Testis (tissue), 5 donors: ENCODE measurements at places on chromosomes 7 and 10. TPM values are rescaled to one million over a fixed set of nuclear protein-coding genes. Genes with fewer than 3 reads are reported as not detected.
A peak's percentile ranks its signal among the peaks of the same experiment; 100 is the strongest.

DNA sequence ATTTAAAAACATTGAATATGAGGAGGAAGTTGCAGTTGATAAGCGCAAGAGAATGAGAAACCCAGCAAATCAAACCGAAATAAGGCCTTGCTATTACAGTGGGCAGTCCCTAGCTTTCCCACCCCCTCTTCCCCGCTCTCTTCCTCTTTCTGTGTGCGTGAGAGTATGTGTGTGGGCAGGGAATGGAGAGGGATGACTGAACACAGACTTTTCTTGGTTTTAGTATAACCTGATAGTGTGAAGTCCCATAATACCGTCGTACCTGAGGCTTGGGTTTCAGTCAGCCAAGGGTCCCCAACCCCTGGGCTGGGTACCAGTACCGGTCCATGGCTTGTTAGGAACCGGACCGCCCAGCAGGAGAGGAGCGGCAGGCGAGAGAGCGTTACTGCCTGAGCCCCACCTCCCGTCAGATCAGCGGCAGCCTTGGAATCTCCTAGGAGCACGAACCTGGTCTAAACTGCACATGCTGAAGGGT is 255.3 kb downstream of the CELF2 start:
- no peak for DNase-seq
- H3K36me3 ChIP-seq: no peaks in the 10 kb centered on the region
- no peaks in the 10 kb centered on the region for H3K27me3 ChIP-seq
- H3K27ac ChIP-seq: no peak overlapping the region
- H3K4me1 ChIP-seq: peaks cover 18% of the 10 kb centered on the region

GRCh38 chr10:104711302-104711721 is 70.2 kb downstream of the SORCS3 start:
- H3K4me3 ChIP-seq: no peak overlapping the region
- H3K4me1 ChIP-seq: no peaks in the 10 kb centered on the region
- no peaks in the 10 kb centered on the region for H3K27me3 ChIP-seq
- no peak overlapping the region for H3K27ac ChIP-seq
- no peaks in the 10 kb centered on the region for H3K36me3 ChIP-seq
- DNase-seq: no peak

DNA sequence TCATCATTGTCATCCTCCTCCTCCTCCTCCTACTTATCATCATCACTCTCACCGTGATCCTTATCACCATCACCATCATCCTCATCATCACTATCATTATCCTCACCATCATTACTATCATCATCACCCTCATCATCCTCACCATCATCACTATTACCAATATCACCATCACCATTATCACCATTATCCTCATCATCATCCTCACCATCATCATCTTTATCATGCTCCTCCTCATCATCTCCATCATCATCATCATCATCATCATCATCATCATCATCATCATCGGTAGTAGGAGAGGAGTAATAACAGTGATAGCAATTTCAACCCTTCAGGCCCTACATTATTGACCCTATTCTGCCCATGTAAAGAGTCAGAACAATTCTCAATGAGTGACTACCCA is 345.9 kb upstream of the ZNF32 start:
- no peaks in the 10 kb centered on the region for H3K27me3 ChIP-seq
- H3K27ac ChIP-seq: no peak overlapping the region
- no peak for DNase-seq
- no peaks in the 10 kb centered on the region for H3K36me3 ChIP-seq

- no peak for DNase-seq
- no peaks in the 10 kb centered on the region for H3K36me3 ChIP-seq
- H3K4me1 ChIP-seq: peaks cover 9% of the 10 kb centered on the region
- H3K27me3 ChIP-seq: no peaks in the 10 kb centered on the region
- H3K27ac ChIP-seq: no peak overlapping the region
These were observed 35.4 kb downstream of the TET1 start for GRCh38 chr10:68595513-68595912.

- H3K27me3 ChIP-seq: no peaks in the 10 kb centered on the region
- peaks cover 38% of the 10 kb centered on the region for H3K4me1 ChIP-seq
- H3K36me3 ChIP-seq: no peaks in the 10 kb centered on the region
- H3K27ac ChIP-seq: no peak overlapping the region
- DNase-seq: no peak
These were observed 7.9 kb downstream of the LDB1 start for GRCh38 chr10:102112210-102112817.

Gene EGFR
- total RNA-seq: 18.2 TPM

Gene GSTO2
- total RNA-seq: 28.9 TPM

DNA sequence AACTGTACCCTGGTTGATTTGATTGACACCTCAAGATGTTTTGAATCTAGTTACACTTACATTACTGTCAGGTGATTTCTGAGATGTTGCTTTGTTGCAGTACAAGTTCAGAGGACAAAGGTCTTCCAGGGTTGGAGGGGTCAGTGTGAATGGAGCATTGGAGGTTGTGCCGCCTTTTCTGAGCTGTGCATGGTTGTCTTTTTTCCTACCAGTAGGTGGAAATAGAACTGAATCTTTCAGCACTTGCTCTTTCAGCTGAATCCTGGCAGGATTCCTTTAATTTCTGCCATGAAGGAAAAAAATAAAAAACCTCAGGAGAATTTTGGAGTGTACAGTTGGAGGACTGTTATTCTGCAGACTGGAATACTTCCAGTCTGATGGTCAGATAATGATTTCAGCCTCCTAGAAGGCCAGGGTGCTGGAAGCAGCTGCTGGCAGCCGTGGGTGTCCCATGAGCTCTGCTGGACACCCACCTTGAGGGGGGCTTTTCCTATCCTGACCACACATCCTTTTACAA is 82.7 kb downstream of the PLCE1 start:
- no peak overlapping the region for H3K27ac ChIP-seq
- H3K4me3 ChIP-seq: no peak overlapping the region
- H3K27me3 ChIP-seq: no peaks in the 10 kb centered on the region
- H3K36me3 ChIP-seq: no peaks in the 10 kb centered on the region

DNA sequence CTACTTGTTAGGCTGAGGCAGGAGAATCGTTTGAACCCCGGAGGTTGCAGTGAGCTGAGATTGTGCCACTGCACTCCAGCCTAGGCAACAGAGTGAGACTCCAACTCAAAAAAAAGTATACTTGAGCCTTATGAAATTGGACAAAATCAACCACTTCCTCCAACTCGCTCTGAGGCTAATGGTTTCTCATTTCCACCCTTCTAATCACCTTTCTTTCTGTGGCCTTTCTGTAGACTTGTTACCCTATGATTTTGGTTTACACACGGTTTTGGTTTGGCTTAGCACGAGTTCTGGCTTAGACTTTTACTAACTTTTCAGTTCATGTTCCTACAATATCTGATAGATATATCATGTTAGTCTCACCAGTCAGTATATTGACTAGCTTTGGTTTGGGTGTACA is 152.0 kb downstream of the PHTF2 start:
- H3K27ac ChIP-seq: no peak overlapping the region
- DNase-seq: no peak
- no peaks in the 10 kb centered on the region for H3K36me3 ChIP-seq
- H3K4me1 ChIP-seq: no peaks in the 10 kb centered on the region

DNA sequence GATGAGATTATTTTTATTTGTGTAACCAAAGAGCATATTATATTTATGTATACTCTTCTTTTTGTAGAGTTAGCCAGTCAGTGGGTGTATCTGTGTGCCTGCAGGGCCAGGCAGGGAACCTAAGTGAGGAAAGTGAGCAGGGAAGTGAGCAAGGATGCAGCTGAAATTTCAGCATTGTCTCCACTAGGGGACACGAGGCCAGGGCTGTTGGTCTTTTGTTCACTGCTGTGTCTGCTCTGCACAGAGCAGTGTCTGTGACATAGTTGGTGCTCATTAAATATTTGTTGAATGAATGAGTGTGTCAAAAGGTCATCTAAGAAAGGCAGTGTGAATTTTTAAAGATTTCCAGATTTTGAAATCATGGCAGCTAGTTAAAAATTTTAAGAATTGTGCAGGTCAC is 51.8 kb downstream of the SUGCT start:
- H3K27ac ChIP-seq: no peak overlapping the region
- no peaks in the 10 kb centered on the region for H3K36me3 ChIP-seq
- no peaks in the 10 kb centered on the region for H3K4me1 ChIP-seq

DNA sequence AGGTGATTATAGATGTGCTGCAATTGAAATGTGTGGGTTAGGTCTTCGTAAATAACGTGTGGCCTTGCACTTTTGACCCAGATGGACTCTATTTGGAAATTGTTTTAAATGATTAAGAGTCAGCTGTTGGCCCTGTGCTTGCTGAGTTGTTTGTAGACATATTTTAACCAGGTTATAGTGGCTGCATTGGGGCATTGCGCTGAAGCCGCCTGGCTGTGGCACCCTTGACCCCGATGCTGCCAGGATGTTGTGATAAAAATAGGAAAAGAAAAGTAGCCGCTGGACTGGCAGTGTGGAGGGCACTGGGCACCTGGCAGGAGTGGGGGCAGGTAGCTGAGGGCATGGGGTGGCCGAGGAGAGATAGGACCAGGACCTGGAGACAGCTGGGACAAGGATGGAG is 13.4 kb downstream of the LRRC27 start:
- H3K4me3 ChIP-seq: no peak overlapping the region
- H3K4me1 ChIP-seq: no peaks in the 10 kb centered on the region
- H3K36me3 ChIP-seq: no peaks in the 10 kb centered on the region
- H3K27me3 ChIP-seq: no peaks in the 10 kb centered on the region

Gene SEMA4G
- total RNA-seq: 4.8 TPM

Gene CAV2
- 33.0 TPM for total RNA-seq

DNA sequence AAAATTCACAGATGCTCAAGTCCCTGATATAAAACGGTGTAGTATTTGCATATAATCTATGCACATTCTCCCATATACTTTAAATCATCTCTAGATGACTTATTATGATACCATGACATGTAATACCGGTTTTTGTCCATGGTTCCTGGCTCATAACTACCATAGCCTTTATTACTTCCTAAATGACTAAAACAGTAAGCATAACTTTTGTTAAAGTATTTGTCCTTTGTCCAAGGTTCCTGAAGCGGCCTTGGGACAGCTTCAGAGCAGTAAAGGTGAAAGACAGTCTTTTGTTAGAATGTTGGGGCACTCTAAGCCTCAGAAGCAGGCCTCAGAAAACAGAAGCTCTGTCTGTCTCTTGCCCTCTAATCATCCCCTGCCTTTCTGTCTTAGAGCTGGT is 4.0 kb downstream of the CRCP start:
- H3K27me3 ChIP-seq: no peaks in the 10 kb centered on the region
- H3K27ac ChIP-seq: peak overlapping the region; percentile 25
- DNase-seq: no peak
- H3K4me1 ChIP-seq: peaks cover 23% of the 10 kb centered on the region

GRCh38 chr10:556971-557637 is 132.4 kb downstream of the DIP2C start:
- H3K27me3 ChIP-seq: no peaks in the 10 kb centered on the region
- no peak overlapping the region for H3K27ac ChIP-seq
- H3K4me3 ChIP-seq: no peak overlapping the region
- no peak for DNase-seq
- H3K36me3 ChIP-seq: no peaks in the 10 kb centered on the region
